ENCODE measurements at places on chromosomes 4 and X. TPM values are rescaled to one million over a fixed set of nuclear protein-coding genes. Genes with fewer than 3 reads are reported as not detected.

- ATAC-seq, result no peak
These were observed 76.1 kb downstream of the SLIT2 start for GRCh38 chr4:20327808-20328207.

GRCh38 chrX:49995107-49995731 is 72.8 kb downstream of the CLCN5 start:
- ATAC-seq, result no peak

- no peak for ATAC-seq
These were observed 94.6 kb downstream of the ANK2 start for GRCh38 chr4:113144091-113144490.

DNA sequence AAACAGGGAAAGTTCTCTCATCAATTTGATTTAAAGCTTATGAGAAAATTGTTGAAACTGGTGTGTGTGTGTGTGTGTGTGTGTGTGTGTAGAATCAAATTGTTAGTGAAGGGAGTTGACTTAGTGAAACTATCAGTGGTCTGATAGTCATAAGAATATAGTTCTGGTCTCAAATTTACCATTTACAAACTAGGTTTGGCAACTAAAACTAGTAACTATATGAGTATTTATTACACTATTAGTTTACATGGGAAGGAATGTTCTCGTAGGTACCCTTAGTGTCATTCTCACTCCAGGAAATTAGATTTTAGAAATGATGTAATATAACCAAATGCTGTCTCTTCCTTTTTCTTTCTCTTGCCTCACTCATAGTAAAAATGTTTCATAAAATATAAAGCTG is 11.9 kb downstream of the SULT1E1 start:
- ATAC-seq, result no peak

DNA sequence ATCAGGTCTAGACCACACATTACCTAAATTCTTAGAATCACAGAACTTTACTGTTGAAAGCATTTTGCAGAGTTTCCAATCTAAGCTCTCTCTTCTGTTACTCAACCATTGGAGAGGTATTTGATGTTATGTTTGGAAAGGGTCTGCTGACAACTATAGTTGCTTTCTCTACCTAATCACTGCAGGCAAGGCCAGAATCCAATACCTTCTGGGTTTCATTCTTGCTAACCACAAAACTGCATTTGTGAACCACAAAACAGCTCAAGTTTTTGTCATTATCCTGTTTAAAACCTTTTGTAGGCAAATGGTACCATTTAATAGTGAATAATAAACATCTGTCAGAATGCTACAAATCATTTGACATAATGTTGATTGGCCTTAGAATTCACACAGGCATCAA is 380.1 kb downstream of the GASK1B start:
- no peak for ATAC-seq

DNA sequence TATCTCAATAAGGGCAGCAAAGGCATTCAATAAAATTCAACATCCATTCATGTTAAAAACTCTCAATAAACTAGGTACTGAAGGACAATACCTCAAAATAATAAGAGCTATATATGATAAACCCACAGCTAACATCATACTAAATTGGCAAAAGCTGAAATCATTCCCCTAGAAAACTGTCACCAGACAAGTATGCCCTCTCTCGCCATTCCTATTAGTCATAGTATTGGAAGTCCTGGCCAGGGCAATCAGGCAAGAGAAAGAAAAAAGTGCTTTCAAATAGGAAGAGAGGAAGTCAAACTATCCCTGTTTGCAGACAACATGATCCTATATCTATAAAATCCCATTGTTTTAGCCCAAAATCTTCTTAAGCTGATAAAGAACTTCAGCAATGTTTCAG is 116.8 kb downstream of the TENT5D start:
- ATAC-seq, result no peak

GRCh38 chrX:68865926-68866325 is 37.1 kb downstream of the EFNB1 start:
- ATAC-seq, result no peak

WNK3 gene
- 0.11 TPM for total RNA-seq

EXOC1L gene
- not detected for total RNA-seq

GRCh38 chr4:155339588-155339987 is 37.2 kb downstream of the MAP9 start:
- ATAC-seq, result no peak

DNA sequence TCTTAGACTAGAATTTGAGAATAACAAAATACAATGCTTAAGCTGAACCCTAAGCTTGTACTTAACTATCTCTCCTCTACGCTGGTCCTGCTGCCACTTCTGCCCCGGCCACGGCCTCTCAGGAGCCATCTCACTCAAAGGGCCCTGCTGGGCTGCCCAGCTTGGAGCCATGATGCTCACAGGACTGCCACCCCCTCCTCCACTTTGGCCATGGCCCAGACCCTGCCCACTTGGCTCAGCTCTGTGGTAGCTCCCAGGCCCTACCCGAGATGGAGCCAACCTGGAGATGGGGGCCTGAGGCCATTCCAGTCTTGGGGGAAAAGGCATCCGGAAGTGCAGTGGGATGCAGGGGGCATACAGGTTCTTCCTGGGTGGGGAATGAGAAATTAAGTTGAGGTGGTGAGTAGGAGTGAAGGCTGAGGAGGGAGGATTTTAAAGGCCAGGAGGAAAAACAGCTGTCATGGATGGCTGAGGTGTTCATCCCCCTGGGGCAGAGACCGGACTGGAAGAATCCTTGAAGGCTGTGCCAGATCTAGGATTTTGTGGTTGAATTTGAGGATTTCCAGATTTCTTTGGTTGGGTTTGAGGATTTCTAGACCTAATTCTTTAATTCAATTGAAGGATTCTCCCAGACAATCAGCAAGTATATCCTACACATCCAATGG is 824 bp downstream of the SASH3 start:
- ATAC-seq, result no peak

RNF212 gene
- total RNA-seq, result 3.7 TPM

GRCh38 chr4:59728496-59728895 is 1471.6 kb upstream of the ADGRL3 start:
- no peak for ATAC-seq

POLR2B gene
- total RNA-seq, result 133 TPM

PALLD gene
- 49.1 TPM for total RNA-seq

GRCh38 chr4:149095811-149096210 is 653.6 kb upstream of the NR3C2 start:
- ATAC-seq, result no peak

GRCh38 chr4:24212642-24213041 is 322.8 kb upstream of the PPARGC1A start:
- no peak for ATAC-seq

GRCh38 chrX:133497356-133497755 is 82.1 kb upstream of the GPC4 start:
- no peak for ATAC-seq

DNA sequence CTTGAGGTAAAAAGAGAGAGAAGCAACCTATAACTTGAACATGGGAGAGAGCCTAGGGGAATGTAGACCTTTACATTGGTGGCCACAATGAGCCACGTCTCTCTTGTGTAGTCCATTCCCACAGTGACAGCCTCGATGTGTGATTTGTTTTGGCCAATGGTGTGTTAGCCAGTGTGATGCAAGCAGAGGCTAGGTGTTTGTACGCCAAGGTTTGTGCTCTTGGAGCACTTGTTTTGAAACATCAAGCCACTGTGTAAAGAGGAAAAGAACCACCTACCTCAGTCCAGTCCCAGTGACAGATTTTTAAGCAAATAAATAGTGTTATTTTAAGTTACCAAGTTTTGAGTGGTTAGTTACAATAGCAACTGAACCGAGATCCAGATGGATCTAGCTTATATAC is 23.9 kb upstream of the TMEM192 start:
- ATAC-seq, result no peak

DNA sequence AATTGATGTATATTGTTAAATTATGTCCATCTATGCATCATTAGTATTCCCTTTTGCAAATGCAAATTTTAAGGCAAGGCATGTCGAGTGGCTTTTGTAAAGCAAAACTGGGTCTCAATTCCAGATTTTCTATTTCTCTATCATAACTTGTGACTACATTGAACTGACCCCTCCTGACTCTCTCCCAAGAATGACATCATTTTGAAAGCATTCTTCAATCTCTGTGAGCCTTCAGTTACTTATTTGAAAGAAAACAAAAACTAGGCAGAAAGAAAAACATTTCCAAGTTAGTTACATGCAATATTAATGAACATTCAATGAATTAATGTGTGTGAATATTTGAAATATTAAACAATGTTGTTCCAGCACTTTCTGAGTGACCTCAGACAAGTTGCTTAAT is 314.3 kb upstream of the CLNK start:
- ATAC-seq, result no peak

GRCh38 chr4:25486171-25486570 is 109.1 kb downstream of the ANAPC4 start:
- no peak for ATAC-seq

RASSF6 gene
- 0.09 TPM for total RNA-seq

GRCh38 chr4:150126864-150127203 is 48.6 kb downstream of the DCLK2 start:
- ATAC-seq, result peak; percentile 18

XK gene
- total RNA-seq, result not detected

FREM3 gene
- total RNA-seq, result not detected

GRCh38 chr4:122052677-122053076 is 99.5 kb upstream of the BLTP1 start:
- no peak for ATAC-seq

DNA sequence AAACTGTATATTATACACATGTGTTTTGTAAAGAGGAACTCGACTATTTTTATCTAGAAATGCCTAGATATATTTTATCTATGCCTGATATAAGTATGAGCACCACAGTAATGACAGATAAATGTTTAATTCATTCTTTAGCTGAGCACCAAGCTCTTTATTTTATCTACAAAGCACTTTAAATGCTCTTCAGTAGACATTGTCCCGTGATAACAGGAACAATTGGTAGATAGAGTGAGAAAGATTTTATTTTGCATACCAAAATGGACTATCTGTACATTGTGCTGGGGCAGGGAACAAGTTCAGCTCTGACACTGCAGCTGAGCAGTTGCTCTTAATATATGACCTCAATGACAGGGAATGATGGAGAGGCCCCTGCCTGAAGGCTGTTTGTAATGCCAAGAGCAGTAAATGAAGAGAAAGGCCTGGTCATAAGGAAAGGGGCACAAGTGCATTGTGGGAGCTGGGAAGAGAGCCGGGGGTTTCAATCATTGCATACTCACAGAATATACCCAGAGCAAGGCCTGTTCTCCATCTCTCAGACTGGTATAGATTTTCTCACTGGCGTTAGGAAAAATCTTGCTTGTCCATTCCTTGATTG is 57.3 kb downstream of the SEPTIN11 start:
- ATAC-seq, result no peak

COX7B2 gene
- not detected for total RNA-seq

DMRTC1 gene
- 0.37 TPM for total RNA-seq
